ENCODE measurements at places on chromosomes 5 and 9.

DNA sequence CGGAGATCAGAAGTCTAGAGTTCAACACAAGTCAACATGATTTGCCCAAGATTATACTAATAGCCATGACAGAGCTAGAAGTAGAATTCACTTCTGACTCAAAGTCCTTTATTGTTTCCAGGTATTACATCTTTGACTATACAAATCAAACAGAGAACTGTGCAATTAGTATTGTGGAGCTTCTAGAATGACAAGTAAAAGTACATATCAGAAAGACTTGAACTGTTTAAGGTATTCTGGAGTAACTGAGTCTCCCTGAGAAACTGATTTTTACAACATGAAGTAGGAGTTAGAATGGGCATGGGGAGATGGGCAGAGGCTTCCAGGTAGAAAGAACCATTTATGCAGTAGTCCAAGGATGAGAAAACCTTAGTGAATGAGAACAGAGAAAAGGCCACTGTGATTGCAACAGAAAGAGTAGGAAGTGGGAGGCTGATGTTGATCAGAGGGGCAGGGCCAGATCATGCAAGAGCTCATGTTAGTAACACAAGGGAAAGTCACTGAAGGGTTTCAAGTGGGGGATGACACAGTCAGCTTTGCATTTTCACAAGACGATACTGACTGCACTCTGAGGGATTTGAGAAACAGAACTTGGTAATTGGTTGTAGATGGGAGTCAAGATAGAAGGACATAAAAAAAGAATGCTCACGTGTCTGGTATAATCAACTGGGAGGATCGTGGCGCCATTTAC is 280.7 kb downstream of the RFX3 start:
- DNase-seq = no peak

GRCh38 chr5:120053841-120054240 is 410.3 kb upstream of the PRR16 start:
- DNase-seq = no peak

GRCh38 chr9:108156270-108156998 is 666.9 kb upstream of the KLF4 start:
- DNase-seq = no peak

DNA sequence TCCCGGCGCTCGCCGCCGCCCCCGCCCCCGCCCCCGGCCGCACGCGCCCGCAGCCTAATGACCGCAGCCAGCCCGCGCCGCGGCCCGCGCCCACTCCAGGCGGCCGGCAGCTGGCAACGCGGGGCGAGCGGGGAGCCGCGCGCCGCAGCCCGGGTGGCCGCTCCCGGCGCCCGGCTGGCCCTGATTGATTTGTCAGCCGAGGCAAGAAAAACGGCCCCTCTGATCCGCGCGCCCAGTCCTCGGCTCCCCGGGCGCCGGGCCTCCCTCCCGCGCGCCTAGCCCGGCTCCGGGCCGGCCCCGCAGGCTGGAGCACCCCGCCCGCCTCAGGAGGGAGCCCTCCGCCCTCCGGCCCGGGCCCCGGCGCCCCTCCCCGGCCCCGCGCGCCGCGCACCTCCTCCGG is 11.9 kb upstream of the LHX2 start:
- no peak for DNase-seq

- DNase-seq = no peak
Observed at GRCh38 chr5:15807248-15807647, 307.3 kb downstream of the FBXL7 start.

All from brain pericyte (primary cell).